ENCODE measurements at places on chromosomes 12 and 14.

DNA sequence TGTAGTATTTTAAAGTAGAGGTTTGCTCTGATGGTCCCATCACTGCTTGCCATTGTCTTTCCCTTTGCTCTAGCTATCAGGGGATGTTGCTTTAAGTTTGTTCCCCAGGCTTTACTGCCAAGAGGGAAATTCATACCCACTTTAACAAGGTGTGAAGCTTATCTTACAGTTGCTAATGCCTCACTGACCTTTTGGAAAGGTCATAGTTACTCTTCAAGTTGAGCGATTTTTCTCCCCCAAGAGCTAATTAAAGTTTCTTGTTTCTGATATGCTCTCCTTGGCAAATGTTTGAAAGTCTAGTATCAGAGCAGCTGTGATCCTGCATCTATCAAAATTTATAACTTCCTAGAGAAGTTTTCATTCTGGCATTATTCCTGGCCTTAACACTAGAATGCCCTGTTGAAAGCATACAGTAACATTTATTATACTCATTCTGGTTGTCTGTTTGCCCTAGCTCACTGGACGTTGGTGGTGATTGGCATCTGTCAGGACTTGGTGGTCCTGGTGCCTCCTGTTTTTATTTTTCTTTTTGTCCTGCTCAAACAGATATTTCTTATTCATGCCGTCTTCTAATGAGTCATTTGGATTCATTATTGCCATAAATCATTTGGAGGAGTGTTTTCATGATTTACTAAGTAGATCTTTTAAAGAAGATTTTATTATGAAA lies 8.1 kb downstream of the ATP2A2 start:
- no peak for DNase-seq

DNA sequence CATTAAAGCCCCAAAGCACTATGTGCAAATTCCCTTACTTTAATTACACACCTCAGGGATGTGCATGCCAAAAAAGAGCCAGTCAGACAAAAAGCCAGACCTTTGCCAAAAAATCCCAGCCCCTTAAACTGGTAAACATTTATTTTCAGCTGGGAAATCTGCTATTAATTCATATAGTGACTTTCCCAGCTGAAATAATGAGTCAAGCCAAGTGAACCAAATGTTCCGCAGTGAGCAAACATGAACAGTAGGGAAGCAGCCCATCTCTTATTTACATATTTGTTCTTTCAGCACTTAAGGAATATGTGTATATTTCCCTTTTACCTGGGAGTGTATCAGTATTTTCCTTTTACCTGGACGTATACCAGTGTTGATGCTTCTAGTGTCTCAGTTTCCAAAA lies 44.0 kb upstream of the OTX2 start:
- DNase-seq: no peak

DNA sequence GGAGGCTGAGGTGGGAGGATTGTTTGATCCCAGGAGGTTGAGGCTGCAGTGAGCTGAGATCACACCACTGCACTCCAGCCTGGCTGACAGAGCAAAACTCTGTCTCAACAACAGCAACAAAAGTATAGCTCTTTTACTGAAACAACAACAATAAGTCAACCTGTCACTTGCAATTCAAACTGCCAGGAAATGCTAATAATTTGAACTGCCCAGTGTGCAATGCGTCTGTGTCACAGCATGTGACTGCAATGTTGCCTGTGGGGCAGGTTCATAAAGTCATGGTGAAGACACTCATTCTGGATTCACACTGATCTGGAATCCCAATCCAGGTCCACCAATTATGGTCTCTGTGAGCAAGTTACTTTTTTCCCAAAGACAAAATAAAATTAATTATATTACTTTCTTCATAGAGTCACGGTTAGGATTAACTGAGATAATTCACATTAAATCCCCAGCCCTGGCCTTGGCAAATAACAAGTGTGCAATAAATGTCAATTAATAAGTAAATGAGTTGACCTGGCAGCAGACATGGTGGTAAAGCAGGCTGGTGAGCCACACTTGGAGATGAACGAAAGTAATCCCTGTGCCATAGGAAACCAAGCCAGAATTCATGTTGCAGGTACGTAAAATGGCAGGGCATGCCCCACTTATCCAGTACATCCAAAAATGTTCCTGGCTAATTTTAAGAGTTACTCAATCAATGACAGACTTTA lies 89.1 kb upstream of the CPSF6 start:
- DNase-seq: no peak

- DNase-seq: no peak
Measured at GRCh38 chr12:95214466-95214865, 2.8 kb downstream of the FGD6 start.

DNA sequence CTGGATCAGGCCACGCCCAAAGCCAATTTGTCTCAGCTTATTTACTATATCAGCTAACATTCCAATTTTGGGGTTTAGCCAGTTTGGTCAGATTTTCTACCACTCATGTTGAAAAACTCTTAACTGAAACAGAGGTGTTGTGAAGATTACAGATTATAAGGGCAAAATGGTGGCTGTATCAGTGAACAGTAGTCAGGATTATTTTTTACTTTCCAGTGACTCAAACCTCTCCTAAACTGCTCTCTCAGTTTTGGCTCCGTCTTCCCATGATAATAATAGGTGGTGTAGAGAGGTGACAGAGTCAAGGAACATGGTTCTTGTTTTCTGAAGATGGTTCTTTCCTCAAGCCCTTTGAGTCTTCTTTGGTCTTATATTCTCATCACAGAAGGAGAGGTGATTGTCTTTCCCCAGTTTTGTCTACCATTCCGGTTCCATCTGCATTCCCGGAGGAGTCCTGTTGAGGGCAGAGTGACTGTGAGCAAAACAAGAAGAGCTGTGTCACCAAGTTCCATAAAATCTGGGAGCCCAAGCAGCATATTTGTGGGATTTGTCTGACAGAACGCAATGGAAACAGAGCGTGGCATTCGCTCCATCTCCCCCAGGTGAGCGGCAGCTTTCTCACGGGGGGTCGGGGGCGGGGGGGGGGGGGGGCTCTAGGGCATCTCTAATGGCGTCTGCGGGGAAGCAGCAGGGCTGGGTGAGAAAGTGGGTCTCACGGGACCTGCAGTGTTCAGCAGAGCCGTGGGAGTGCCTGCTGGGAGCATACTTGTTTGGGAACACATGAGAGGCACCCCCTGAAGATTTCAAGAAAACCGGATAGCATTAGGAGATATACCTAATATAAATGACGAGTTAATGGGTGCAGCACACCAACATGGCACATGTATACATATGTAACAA lies 59.1 kb downstream of the TBC1D30 start:
- DNase-seq: no peak

GRCh38 chr14:53882684-53883083 lies 73.9 kb downstream of the BMP4 start:
- no peak for DNase-seq

DNA sequence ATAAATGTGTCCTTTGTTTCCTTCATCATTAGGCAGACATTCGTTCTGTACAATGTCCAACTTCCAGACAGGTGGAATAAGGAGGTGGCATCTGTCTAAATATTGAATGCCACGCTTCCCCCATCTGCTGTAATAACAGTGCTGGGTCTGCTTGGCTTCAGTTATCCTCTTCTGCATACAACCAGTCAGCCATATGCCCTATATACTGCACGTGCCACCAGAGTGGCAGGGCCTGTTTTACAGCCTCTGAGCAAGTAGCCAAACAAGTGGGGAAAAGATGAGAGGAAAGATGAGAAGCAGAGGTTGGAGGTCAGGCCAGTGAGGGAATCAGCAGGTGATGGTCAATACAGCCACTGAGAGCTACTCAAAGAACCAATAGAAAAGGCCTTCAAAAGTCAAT lies 55.4 kb downstream of the OTX2 start:
- no peak for DNase-seq

DNA sequence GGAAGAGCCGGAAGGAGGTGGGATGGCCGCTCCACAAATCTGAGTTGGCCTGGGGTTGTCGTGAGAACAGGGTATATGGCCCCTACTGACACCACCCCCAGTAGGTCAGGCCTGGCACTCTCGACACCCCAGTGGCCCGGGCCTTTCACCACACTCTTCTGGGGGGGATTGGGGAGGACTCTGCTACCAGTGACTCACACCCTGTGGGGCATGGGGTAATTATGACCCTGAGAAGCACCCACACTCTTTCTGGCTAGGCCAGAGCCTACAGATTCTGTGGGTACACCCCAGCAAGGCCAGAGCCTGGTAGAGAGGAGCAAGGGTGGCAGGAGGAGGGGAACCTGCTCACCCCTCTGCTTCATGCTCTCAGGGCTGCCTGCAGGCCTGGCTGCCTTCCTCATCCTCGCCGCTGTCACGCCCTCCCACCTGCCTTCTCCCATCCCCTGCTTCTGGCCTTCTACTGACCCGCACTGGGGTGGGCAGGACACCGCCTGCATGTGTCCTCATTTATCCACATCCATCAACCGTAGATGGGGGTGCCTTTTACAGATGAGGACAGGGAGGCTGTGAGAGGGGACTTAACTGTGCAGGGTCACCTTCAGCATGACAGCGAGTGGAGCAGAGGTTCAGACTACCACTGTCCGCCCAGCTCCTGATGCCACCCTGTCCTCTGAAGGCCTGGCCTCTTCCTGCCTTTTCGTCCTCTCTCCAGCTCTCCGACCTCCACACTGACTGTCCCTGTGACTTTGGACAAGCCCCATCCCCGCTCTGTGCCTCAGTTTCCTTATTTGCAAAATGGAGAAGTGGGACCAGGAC lies 18.4 kb downstream of the ASB2 start:
- no peak for DNase-seq

- DNase-seq: no peak
Measured at GRCh38 chr14:94392510-94392935, 4.1 kb upstream of the SERPINA1 start.

All from kidney glomerular epithelial cell (primary cell).